H1 (cell line): ENCODE measurements at places on chromosomes 6 and 20. TPM values are rescaled to one million over a fixed set of nuclear protein-coding genes. Genes with fewer than 3 reads are reported as not detected.

RBCK1 gene
- 48.7 and 54.7 TPM in 2 replicates for total RNA-seq

CDH4 gene
- 7.4 and 7.9 TPM in 2 replicates for total RNA-seq

NR2E1 gene
- not detected in 2 replicates for total RNA-seq

VSTM2L gene
- total RNA-seq = 1.3 and 1.6 TPM in 2 replicates

DZANK1 gene
- 9.7 and 9.9 TPM in 2 replicates for total RNA-seq

WFDC12 gene
- not detected in 2 replicates for total RNA-seq
